Activated T-cell treated with anti-CD3 and anti-CD28 coated beads for 48 hours (primary cell): ENCODE measurements at places on chromosomes 1 and 21.

- no peak for DNase-seq
Observed at GRCh38 chr1:8047112-8047511, 21.0 kb upstream of the ERRFI1 start.

DNA sequence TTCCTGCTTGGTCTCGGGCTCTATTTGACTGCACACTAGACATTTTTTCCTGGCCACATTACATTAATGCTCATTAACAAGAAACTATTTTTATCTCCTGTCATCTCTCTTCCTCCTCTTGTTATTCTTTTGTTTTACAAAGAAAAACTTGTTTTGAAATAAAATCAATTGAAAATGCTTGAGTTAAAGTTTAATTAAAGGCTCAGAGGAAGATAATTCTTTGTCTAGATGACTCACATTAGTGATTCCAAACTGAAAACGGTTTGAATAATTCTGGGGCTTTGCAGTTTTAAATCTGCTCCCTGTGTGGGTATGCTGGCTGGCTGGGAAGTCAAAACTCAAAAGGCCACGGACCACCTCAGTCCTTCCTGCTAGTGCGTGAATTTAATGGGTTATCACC, 29.6 kb downstream of the RGS5 start:
- no peak for DNase-seq

GRCh38 chr1:8382051-8382505, 64.2 kb downstream of the SLC45A1 start:
- no peak for DNase-seq

DNA sequence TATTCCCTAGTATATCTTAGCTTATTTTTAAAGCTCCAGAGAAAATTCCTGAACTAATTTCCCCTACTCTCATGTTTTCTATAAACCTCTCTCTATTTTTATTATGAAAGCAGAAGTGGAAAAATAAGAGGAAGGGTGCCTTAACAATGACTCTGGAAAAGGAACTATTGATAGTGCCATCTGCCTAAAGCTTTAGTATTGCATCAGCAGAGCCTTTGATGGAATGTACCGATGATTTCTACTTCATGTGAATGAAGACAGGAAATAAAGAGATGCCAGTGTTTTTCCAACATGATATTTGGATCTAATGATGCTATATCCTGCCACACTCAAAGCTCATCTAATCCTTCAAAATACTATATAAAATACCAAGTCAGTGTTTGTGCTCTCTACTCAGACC, 35.1 kb downstream of the TNFSF18 start:
- no peak for DNase-seq

DNA sequence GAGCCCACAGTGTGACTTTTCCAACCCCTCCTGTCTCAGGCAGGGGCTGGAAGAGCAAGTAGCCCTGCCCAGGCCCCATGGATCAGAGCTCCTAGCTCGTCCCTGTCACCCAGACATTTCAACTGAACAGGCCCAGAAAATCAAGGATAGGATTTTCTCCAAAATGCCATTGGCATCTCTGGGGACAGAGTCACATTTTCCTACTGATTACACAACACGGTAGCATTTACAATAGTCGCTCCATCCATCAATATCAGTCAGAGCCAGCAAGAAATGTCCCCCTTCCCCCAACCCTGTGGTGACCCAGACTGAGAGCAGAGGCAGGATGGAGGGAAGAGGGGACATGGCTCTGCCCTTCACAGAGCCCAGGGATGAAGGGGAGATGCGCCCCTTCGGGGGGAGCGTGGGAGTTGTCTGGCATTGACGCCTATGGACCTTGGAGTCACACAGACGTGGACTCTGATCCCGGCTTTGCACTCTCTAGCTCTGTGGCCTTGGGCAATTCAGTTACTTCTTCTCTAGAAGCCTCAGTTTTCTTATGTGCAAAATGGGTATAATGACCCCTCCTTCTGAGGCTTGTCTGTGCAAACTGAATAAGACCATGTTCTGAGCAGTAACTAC, 275.6 kb downstream of the FOXD2 start:
- DNase-seq = no peak

- no peak for DNase-seq
Observed at GRCh38 chr1:184356891-184357290, 29.9 kb upstream of the C1orf21 start.

DNA sequence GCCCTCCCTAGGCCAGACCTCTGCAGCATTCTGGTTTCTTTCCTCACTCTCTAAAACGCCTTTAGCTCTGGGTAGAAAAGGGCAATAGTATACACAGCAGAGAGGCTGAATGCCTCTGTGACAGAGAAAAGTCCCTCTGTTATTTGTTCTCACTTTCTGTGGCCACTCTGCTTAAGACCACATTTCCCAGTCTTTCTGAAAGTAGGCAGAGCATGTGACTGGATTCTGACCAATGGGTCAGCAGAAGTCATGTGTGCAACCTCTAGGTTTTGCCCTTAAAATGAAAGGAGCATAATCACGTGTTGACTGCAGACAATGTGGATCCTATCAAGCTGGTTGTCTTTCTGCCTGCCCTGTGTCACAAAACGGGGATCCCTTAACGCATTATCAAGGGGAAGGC, 79.7 kb upstream of the MARK1 start:
- no peak for DNase-seq

- DNase-seq = no peak
Observed at GRCh38 chr1:39892601-39893595, 8.8 kb downstream of the MYCL start.

GRCh38 chr1:68571454-68572235, 74.8 kb upstream of the DEPDC1 start:
- DNase-seq = no peak
